CD14-positive monocyte (primary cell): ENCODE measurements at places on chromosomes 4 and X.
A peak's percentile ranks its signal among the peaks of the same experiment; 100 is the strongest.

- DNase-seq: peak; percentile 63
Observed at GRCh38 chrX:65985922-65986588, 53.8 kb downstream of the VSIG4 start.

DNA sequence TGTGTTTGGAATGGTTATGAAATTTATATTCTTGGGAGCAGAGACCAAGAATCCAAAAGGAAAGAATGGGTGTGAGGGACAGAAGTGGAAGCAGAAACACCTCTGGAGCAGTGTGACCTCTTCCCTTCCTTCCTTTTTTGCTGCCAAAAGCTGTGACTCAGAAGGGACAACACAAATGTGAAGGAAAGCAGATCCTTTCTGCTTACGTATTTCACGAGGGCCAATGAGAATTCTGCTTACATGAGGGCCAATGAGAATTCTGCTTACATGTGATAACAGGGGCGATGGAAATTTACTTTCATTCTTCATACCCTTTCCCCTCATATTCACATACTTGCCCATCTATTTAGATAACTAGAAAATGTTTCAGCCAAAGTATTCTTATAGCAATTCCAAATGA lies 404.6 kb downstream of the PRDM5 start:
- no peak for DNase-seq

- DNase-seq: peak; percentile 97
Observed at GRCh38 chrX:150200820-150201287, 162.3 kb upstream of the MAMLD1 start.

- no peak for DNase-seq
Observed at GRCh38 chr4:169611157-169611556, 1.2 kb downstream of the NEK1 start.

- DNase-seq: no peak
Observed at GRCh38 chrX:42952621-42953020, 174.7 kb upstream of the PPP1R2C start.
